ENCODE measurements at places on chromosomes 2 and 18. TPM values are rescaled to one million over a fixed set of nuclear protein-coding genes. Genes with fewer than 3 reads are reported as not detected.

RGPD4 gene
- not detected for total RNA-seq

NDUFB3 gene
- 136 TPM for total RNA-seq

DNA sequence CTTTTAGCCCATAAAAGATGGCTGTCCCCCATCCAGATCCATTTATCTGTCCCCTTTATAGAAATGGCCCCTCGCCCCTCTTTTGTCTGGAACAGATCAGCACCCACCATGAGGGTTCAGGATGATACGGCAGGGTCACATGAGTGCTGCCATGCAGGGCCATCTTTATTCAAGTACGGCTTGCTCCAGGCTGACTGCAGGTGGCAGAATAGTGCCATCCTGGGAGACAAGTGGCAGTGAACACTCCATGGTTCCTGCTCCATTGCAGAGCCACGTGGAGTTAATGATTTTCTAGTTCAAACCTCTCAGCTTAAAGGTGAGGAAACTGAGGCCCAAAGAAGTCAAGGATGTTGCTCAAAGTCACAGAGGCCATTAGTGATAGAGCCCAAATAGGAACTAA lies 180.6 kb downstream of the CLIP4 start:
- DNase-seq: peak; percentile 70

DNA sequence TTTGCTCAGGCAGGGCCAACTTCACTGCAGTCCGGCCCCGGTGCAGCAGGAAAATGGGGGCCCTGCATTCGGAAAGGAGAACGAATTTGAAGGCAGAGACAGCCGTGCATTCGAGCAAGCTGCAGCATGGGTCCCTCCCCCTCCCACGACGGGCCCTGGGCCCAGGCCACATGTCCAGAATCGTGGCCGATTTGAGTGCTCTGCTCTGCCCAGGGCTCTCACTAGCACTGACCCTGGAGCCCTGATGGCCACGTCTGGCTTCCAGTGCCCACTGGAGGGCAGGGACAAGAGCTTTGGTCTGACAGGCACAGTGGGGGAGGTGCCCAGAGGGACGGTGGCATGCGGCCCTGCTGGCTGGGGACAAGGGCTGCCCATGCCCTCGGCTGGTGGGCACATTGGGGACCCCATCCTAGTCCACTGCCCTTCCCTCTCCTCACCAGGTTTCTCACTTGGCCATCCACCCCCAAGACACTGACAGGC lies 14.4 kb upstream of the KLHL30 start:
- no peak for DNase-seq

DNA sequence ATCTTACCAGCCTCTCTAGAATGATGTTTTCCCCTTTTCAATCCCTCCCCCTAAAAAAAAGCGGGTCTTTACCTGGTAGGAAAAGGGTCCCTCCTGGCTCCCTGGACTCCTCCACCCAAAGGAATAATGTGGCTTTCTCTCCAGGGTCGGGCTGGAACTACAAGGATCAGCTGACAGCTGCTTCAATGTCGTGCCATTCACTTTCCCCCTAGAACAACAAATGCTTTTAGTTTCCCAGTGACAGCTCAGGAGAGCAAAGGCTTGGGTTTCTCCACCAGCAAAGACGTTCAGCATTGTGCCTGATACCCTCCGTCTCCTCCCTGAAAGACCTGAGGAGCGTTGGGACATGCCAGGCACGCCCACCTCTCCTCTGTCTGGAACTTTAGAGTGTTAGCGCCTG lies 173.8 kb upstream of the SIX3 start:
- no peak for DNase-seq
